WERI-Rb-1 (cell line): ENCODE measurements at places on chromosomes 12 and 14.

GRCh38 chr12:121250359-121250758, 40.4 kb downstream of the P2RX4 start:
- DNase-seq: no peak

- no peak for DNase-seq
Measured at GRCh38 chr12:44389896-44390295, 486.2 kb downstream of the NELL2 start.

DNA sequence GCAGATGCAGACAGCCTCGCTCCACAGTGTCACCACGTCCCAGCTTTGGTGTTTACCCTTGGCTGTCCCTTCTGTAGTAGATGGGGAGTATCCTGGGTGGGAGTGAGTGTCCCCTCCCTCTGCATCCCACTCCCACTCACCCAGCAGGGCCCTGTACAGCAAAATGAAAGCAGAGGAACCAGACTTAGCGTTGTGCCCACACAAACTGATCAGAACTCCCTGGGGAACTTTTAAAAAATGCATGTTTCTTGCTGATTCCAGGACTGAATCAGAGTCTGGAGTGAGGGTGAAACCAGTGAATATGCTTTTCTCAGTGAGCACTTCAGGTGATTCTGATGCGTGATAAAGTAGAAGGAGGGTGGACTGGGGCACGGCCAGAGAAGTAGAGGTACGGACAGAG, 2.9 kb downstream of the ACVRL1 start:
- DNase-seq: no peak

DNA sequence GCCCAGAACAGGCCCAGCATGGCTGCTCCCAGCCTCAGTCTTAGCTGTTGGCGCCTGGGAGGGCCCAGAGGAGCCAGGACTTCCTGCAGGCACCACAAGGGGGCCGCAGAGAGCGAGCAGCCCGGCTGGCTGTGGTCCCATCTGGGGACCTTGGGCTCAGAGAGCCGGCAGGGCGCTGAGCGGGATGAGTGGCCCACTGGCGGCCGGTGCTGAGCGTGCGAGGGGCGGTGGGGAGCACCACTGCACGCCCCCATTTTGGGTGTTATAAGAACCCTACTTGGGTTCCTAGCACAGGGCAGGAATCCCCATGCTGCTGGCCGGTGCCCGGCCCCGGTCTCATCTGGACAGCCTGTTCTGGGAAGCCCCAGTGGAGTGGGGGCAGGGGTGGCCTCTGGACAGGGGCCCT, 25.9 kb upstream of the CRIP2 start:
- DNase-seq: peak; percentile 83

DNA sequence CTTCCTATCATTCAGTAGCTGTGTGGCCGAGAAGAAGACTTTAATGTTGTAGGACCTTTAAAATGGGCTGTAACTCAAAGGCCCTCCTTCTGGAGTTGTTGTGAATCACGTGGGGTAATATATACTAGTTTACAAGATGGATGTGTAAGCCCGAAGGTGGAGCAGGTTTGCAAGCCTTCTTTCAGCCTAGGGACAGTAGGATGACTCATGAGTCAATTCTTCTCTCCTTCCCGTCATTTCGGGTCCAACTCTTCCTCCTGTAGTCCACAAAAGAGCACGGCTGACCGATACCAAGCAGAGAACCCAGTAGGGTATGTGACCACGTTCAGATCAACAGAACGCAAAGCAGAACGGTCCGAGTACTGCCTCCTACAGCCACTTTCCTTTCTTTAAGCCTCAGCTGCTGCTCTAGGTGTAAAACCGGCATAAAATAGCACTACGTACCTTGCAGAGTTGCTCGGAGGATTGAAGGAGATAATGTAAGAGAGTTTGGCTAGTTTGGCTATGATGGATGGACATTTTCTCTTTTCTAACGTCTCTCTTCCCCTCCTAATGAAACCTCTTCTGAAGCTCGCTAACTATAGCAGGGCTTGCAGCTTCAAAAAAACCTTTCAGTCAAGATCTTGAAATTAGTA, 1.3 kb upstream of the RASSF3 start:
- DNase-seq: no peak

DNA sequence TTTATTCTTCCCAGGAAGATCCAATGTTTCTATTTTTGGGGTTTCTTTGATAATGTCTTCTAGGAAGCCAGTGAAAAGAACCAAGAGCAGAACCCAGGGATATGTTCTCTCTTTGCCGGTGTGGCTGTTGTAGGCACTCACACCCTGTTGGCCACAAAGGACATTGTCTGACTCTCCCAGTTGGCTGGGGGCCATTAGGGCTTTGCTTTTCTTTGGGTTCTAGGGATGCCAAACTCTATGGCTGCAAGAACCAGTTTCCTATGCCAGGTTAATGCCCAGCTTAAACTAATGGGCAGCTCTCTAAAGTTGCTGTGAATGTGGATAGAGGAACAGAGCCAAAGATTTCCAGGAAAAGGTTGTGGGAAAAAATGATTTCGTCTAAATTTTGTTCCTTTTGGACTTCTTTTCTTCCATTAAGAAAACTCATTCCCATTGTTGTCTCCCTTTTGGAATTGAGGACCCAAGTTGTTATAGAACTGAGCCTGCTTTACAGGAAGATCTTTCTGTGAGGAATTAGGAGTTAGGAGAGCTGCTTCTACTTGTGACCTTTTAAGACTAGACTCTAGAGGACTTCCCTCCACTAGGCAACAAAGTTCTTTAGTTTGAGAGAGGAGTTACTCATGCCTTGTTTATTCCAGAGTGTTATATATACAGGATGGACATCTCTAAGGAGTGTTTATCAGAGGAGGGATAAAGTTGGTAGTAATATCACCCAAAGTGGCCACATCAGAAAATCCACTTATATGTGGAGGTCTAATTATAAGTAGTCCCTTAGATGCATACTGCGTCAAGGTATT, 13.1 kb downstream of the COPZ1 start:
- no peak for DNase-seq

GRCh38 chr12:112537710-112538396, 119.1 kb downstream of the PTPN11 start:
- no peak for DNase-seq

DNA sequence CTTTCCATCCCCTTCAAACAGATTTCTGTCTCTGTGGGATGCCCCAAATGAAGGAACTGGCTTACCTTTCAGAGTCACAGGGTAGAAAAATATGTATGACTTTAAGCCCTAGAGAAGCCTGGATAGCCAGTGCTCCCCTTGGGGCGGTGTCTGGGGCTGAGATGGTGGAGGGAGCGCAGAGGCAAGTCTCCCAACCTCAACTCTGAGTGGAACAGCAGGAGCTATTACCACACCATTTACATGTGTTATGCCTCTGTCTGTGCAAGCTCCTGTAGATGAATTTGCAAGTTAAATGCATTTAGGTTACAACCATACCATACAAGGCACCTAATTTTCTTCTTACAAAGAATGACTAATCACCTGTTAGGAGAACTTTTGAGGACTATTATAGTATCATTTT, 50.4 kb upstream of the CLMN start:
- no peak for DNase-seq

DNA sequence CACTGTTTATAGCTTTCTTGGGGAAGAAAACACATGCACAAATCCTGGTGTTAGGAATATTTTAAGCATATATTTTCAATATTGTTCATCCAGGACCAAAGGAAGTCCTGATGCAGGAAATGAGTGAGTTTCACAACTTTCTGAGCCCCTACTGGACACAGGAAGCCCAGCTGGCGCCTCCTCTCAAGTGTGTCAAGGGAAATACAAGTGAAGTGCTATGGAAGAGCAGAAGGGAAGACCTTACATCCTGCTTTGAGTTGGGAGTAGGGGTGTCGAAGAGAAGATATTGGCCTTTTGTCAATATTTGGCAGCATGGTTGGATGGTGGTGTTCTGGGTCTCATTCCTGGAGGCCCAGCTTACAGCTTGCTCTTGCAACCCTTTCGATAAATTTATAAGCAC, 66.1 kb upstream of the ZDHHC17 start:
- no peak for DNase-seq
